Activated CD4-positive, alpha-beta T cell treated with anti-CD3 and anti-CD28 coated beads for 1 hour (primary cell): ENCODE measurements at places on chromosomes 2 and 18.

GRCh38 chr2:36461039-36461681 lies 105.6 kb downstream of the CRIM1 start:
- no peak for DNase-seq

- DNase-seq = no peak
These were observed 86.4 kb downstream of the GCA start for GRCh38 chr2:162430323-162430722.

DNA sequence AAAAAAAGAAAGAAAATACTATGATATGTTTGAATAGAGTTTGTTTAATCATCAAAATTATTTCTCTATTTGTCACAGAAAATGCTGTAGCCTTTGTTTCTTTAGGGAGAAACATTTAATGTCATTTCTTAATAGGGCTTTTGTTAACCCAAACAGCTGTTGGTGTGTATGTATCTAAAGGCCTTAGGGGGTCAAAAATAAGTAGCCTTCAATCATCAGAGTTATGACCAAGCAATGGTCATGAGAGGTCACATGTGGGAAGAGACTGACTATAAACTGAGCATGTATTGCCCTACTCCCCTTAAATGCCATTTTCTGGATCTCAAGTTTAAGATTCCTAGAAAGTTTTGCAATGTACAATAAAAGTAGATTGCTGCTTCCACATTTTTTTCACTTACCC lies 22.7 kb downstream of the HNMT start:
- no peak for DNase-seq

DNA sequence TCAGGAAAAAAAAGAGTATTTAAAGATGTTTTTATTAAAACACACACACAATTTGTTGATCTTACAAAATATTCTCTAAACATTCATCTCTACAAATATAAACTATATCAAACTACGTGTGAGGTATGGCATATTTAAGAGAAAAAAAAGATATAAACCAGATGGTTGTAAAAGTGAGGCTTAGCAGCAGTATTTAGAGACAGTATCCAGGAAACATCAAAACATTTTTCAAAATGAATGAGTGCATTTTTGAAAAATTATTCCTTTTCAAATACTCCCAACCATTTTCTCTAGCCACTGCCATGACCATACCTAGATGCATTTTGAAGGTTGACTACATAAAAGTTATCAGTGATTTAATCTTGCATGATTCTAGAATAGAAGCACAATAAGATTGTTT lies 38.2 kb upstream of the RAB27B start:
- no peak for DNase-seq

GRCh38 chr2:101442667-101443061 lies 32.2 kb downstream of the RFX8 start:
- DNase-seq = no peak

DNA sequence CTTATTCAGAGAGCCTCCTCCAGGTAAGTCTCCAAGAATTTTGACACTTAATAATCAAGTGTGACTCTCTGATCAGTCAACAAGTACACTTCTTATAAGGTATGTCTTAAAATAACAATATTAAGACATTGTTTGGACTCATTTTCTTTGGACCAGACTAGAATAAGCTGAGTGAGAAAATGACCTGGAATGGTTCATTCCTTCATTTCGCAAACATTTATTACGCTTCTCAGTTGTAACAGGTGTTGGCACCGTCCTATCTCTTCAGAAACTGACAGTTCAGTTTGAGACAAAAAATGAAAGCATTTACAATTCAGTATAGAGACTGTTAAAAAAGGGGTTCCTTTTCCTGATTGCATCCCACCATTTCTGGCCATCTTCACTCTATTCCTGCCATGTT lies 46.6 kb downstream of the TSPYL6 start:
- no peak for DNase-seq

DNA sequence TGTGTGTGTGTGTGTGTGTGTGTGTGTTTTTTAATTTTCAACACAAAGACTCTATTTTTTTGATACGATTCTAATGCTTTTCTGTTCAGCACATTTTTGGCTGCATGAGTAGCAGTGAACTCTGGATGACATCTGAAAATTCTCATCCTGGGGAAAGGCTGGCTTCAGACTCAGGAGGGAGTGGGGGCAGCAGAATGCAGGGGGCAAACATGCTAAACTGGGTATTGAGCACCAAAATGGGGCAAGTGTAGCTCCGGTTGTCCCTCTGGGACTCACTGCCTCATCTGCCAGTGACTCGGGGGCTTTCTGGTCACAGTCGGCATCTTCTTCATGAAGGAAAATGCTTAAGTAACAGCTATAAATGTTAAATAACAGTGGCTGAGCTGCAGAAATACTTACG lies 116.8 kb upstream of the PID1 start:
- no peak for DNase-seq

- DNase-seq = no peak
These were observed 1.6 kb upstream of the PDCL3 start for GRCh38 chr2:100561191-100561590.

DNA sequence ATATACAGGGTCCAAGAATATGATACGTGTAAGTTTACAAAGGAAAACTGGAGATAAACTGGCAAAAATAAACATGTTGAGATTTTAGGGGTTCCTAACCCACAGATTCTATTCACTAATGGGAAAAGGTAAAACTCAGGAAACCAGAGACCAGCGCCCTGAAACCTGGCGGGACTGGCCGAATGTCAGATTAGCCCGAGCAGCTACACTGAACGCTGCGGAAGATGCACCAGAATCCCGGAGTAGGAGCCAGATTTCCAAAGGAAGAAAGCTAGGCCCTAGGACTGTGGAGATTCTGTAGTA lies 679 bp upstream of the WDR75 start:
- DNase-seq = no peak

DNA sequence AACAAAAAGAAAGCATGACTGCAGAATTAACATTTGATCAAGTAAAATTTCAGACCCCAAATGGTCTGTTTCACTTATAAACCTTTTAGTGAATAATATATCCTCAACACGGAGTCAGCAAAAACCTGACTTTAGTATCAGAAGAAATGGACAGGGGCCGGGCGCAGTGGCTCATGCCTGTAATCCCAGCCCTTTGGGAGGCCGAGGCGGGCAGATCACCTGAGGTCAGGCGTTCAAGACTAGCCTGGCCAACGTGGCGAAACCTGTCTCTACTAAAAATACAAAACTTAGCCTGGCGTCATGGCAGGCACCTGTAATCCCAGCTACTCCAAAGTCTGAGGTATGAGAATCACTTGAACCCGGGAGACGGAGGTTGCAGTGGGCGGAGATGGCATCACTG lies 3.0 kb downstream of the OR6B3 start:
- DNase-seq = no peak

DNA sequence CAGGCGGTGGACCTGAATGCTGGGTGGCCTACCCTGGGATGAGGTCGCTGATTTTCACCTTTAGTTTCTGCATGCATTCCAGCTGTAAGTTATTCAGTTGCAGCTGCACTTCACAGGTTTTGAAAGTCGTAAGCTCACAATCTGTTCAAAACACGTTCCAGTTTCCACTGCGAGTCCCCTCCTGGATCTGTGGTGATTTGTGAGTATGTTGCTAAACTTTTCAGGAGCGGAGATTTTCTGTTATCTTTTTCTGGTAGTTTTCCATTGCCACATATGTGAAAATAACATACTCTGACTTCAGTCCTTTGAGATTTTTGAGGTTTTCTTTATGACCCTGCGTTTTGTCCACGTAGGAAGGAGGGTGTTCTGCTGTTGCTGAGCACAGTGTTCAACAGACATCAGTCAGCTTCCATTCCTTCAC lies 102.1 kb downstream of the SNTG2 start:
- no peak for DNase-seq

- DNase-seq = no peak
These were observed 50.3 kb upstream of the CCDC85A start for GRCh38 chr2:56133441-56133840.

GRCh38 chr2:159807183-159808031 lies 9.4 kb upstream of the CD302 start:
- no peak for DNase-seq

GRCh38 chr2:20657522-20658235 lies 6.8 kb upstream of the HS1BP3 start:
- DNase-seq = no peak

DNA sequence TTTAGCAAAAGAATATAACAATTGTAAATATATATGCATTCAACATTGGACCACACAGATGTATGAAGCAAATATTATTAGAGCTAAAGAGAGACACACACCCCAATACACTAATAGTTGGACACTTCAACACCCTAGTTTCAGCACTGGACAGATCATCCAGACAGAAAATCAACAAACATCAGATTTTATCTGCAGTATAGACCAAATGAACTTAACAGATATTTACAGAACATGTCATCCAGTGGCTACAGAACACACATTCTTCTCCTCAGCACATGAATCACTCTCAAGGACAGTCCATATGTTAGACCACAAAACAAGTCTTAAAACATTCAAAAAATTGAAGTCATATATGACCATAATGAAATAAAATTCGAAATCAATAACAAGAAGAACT lies 22.1 kb upstream of the EVA1A start:
- no peak for DNase-seq

DNA sequence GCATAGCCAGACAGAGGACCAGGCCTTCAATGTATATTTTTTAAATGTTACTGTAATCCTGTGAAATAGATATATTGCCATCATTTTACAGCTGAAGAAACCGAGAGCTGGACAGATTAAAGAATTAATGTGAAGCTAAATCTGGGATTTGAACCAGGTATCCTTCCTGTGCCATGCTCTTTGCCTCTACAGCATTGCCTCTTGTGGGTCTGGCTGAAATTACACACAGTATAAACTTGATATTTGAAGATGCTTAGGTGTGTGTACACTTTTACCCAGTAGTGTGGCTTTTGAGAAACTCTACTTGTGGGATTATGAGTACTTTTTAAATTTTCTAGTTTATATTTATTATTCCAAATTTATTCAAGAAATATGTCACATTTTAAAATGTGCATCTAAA lies 264.5 kb downstream of the CNTNAP5 start:
- no peak for DNase-seq
